ENCODE measurements at places on chromosomes 3 and 15.
A peak's percentile ranks its signal among the peaks of the same experiment; 100 is the strongest.

GRCh38 chr3:53252096-53252946 lies 3.5 kb downstream of the TKT start:
- no peak for DNase-seq

DNA sequence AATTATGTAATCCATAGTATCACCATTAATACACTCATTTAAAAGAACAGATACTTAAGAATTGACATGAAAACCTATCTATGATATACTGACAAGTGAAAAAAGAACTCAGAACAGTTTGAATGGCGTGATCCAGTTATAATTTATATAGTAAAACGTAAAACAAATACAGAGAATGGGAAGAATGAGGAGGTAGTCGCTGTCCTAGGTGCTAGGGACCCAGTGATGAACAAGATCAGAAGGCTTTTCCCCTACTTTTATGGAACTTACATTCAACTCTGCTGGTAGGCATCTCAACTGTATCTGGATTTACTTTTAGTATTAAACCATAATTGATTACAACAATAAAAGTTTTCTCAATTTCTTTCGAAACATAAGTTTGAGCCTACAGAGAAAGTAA lies 31.8 kb downstream of the GSK3B start:
- DNase-seq, result no peak

DNA sequence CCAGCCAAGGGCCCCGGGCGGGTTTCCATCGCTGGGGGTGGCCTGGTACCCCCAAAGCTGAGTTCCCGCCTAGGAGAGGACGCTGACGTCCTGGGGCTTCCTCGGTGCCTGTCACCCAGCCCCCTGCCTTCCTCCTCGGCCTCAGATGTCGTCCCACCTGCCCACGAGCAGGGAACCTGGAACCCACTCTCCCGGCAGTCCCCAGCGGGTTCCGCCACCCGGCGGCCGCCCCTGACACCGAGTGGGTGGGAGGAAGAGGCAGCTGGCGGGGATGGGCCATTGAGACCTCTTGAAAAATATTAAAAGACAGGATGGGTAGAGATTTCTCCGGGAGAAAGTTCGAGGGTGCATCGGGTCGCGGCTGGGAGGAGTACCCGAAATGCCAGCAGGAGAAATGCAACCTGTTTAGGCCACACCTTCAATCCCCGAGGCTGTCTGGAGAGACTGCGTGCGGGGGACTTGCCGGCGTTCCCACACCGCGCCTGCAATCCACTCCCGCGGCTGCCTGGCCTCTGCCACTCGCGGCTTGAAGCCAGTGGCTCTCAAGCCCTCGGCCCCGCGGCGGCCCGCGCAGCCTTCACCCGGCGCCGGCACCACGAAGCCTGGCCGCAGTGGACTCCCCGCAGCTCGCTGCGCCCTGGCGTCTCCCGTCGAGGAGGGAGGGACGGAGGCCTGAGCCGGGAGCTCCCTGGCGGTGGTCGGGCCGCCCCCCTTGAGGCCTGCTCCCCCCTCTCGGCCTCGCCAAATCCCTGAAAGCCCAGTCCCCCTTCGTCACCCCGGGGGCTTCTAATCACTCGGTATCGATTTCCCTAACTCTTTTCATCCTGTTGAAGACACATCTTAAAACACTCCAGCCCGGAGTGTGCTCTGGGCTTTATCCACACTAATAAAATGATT lies 8.6 kb upstream of the NR2F2 start:
- no peak for DNase-seq

- DNase-seq, result no peak
These were observed 6.1 kb downstream of the ZKSCAN7 start for GRCh38 chr3:44561076-44561475.

GRCh38 chr3:74561881-74562280 lies 52.6 kb downstream of the CNTN3 start:
- DNase-seq, result no peak

- peak; percentile 70 for DNase-seq
These were observed 80.8 kb downstream of the SMAD3 start for GRCh38 chr15:67146234-67146633.

- no peak for DNase-seq
These were observed 116.2 kb upstream of the PLAAT1 start for GRCh38 chr3:193124861-193125260.

DNA sequence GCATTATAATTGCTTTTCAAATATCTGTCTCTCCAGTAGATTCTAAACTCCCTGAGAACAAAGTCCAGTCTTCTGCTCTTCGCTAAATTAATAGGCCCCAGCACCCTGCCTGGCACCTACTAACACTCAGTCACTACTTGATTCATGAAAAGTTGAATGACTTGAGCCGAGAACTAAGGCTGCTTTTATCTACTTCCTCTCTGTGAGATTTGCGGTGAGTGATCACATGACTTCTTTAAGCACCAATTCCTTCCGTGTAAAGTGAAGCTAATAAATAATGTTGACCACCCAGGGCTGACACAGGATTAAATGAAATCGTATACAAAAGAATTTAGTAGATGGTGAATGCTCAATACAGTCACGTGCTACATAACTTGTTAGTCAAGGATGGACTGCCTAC lies 44.6 kb upstream of the PGPEP1L start:
- no peak for DNase-seq

GRCh38 chr3:31300456-31301443 lies 232.0 kb upstream of the STT3B start:
- no peak for DNase-seq

DNA sequence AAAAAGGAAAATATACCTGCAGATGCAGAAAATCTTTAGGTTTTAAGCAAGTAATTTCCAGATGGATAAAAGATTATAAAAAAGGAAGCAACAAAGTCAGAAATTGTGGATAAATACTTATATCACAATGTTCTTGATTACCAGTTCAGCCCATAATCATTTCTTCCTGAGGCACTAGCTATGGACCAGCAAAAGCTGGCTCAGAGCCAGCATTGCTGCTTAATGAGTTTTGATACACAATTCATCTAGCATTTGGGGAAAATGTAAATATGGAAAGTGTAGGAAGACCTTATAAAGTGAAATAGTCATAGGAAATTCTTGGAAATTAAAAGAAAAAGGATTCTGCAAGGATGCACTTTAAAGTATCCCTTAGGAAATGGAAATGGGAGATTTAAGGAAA lies 168.3 kb upstream of the GBE1 start:
- no peak for DNase-seq

DNA sequence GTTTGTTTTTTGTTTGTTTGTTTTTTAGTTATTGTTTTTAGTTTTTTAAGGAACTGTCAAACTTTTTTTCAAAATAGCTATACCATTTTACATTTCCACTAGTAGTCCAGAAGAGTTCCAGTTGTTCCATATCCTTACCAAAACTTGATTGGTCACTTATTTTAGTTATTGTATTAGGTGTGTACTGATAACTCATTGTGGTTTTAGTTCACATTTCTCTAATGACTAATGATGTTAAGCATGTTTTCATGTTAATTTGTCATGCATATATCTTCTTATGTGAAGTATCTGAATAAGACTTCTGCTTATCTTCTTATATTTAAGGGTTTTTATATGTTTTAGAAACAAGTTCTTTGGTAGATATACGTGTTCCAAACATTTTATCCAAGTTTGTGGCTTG lies 89.5 kb downstream of the CD200R1L start:
- no peak for DNase-seq

- peak; percentile 68 for DNase-seq
These were observed 415.9 kb upstream of the MDFIC2 start for GRCh38 chr3:70728311-70728710.

GRCh38 chr3:52477796-52478095 lies 17.4 kb upstream of the STAB1 start:
- DNase-seq, result no peak

DNA sequence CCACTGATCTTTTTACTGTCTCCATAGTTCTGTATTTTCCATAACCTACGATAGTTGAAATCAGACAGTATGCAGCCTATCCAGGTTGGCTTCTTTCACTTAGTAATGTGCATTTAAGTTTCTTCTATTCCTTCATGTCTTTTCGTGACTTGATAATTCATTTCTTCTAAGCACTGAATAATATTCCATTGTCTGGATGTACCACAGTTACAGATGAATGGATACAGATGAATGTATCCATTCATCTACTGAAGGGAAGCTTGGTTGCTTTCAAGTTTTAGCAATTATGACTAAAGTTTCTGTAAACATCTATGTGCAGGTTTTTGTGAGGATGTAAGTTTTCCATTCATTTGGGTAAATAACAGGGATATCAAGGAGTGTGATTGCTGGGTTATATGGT lies 124.8 kb downstream of the NSUN3 start:
- no peak for DNase-seq

GRCh38 chr3:52119099-52119498 lies 35.1 kb downstream of the POC1A start:
- no peak for DNase-seq

GRCh38 chr3:69499899-69500421 lies 114.1 kb upstream of the FRMD4B start:
- DNase-seq, result no peak

DNA sequence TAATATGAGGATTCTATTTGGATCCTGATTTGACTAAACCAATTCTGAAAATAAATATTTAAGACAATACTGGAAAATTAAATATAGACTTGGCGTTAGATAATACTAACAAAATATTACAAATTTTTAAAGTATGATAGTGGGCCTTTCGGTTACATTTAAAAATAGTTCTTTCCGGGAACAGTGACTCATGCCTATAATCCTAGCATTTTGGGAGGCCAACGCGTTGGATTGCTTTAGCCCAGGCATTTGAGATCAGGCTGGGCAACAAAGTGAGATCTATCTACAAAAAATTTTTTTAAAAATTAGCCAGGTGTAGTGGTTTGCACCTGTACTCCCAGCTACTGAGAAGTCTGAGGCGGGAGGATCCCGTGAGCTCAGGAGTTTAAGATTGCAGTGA lies 30.3 kb upstream of the GADL1 start:
- no peak for DNase-seq

DNA sequence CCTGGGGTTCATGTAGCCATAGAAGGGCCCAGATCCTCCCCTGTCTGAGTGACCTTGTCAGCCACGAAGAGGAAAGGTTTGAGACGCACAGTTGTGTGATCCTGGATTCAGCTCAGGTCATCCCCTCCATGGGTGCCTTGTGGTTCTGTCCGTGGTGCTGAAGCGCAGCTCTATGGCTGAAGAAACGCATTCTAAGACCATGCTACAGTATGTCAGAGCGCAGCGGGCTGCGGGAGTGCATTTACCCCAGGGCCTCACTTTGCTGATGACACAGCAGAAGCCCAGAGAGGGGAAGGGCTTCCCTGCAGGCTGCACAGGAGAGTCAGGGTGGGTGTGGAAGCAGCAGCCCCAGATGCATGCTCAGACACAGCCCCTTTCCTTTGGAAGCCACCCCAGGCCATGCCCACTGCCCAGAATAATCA lies 68.8 kb upstream of the IQSEC1 start:
- no peak for DNase-seq

DNA sequence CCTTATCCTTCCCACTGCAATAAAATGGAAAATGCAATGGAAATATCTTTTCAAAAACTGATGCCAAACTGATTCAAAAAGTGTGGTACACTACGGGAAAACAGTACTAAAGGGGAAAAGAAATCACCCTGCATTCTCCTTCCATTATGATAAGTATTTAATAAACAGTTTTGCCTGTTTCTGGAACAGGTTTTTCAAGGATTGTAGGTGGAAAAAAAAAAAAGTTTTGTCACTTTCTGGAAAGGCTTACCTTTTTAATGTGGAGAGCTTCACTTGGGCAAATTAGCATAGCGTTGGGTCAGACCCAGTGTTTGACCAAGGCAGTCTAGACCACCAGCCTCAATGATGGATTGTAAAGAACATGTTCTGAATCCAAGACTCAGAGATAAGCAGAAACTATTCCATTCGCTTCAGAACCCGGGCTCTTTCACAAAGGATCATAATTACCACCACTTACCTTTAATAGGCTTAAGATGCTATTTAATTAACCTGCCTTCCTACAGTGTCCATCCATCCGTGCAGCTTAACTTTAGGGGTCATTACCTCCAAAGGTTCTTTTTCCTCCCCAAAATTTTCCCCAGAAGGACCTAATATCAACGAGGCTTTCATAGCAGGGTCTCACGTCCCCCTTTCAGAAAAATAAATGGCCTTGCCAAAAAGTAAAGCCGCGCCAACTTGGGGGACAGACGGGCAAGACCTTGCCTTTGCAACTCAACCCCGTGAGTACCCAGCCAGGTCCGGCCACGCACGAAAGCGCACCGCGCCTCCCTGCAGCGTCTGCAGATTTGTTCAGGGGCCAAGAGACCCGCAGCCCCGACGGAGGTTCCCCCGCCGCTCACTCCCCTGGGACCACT lies 1.0 kb downstream of the DCBLD2 start:
- no peak for DNase-seq

DNA sequence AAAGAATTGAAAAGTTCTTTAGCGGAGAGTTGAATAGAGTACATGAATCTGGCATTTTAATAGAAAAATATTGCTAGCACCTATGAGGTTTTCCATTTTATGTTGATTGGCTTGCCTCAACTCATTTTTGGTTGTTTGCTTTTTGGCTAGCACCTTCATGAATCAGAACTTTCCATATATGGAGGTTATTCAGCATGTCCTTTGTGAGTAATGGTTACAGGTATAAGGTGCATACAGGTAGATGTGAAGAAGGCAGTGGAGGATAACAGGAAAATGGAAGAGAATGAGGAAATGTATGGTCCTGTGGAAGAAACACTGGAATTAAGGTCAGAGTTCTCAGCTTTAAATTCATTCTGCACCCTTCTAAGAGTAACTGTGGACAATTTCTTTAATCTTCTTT lies 98.1 kb upstream of the GBE1 start:
- no peak for DNase-seq

- no peak for DNase-seq
These were observed 420.4 kb downstream of the ROBO2 start for GRCh38 chr3:77460326-77460725.

GRCh38 chr3:72033666-72034428 lies 248.9 kb upstream of the PROK2 start:
- no peak for DNase-seq

GRCh38 chr3:66297900-66298299 lies 77.1 kb downstream of the SLC25A26 start:
- no peak for DNase-seq

DNA sequence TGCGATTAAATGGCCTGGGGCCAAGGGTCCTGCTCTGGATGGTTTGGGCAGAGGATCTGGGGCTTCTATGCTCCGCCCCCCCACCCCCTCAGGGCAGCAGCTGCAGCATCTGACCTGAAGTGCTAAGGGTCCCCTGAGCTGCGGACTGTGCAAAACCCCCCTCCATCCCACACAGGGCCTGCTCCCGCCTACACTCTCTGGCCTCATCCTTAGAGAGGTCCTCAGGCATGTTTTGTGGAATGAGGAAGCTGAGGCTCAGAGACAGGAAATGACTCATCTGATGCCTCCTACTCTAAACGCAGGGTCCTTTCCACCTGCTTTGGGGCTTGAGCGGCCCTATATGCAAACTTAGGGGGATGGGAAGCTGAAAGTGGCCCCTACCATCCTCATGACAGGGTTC lies 59.5 kb upstream of the CTSH start:
- DNase-seq, result peak; percentile 67

- DNase-seq, result no peak
These were observed 146.3 kb downstream of the TLE3 start for GRCh38 chr15:69951256-69951897.

DNA sequence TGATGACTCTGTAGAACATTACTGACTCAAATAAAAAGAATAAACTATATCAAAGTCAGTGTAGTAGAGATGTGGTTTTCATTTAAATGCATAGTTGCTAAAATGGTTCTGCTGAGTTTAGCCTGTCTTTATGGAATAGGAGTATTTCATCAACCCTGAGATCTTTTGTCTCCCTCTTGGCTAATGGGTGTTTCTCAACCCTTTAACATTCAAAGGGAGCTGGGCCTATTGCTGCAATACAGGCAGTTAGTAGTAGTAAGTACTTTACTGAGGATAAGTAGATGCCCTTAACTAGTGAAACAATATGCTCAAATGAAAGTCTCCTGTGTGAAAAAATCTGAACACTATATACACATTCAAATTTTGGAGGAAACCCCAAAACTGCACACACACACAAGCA lies 184.7 kb upstream of the TTC14 start:
- DNase-seq, result no peak

Data from SW480 (cell line).